ENCODE measurements at places on chromosomes 5 and 9.
A peak's percentile ranks its signal among the peaks of the same experiment; 100 is the strongest.

GRCh38 chr5:128766406-128766805, 198.9 kb upstream of the SLC27A6 start:
- no peak overlapping the region for H3K4me3 ChIP-seq
- DNase-seq, result no peak
- H3K27ac ChIP-seq, result no peak overlapping the region
- no peaks in the 10 kb centered on the region for H3K4me1 ChIP-seq
- peaks cover 8% of the 10 kb centered on the region for H3K27me3 ChIP-seq
- H3K36me3 ChIP-seq, result no peaks in the 10 kb centered on the region

- no peak overlapping the region for H3K27ac ChIP-seq
- no peak overlapping the region for H3K4me3 ChIP-seq
- no peak for DNase-seq
- H3K4me1 ChIP-seq, result no peaks in the 10 kb centered on the region
These were observed 65.7 kb downstream of the TMEM38B start for GRCh38 chr9:105760053-105760452.

- H3K4me1 ChIP-seq, result no peaks in the 10 kb centered on the region
- no peak overlapping the region for H3K4me3 ChIP-seq
- DNase-seq, result no peak
- no peak overlapping the region for H3K27ac ChIP-seq
These were observed 472.3 kb downstream of the PLK2 start for GRCh38 chr5:57987552-57987951.

GRCh38 chr9:136455043-136456002, 15.7 kb upstream of the INPP5E start:
- no peaks in the 10 kb centered on the region for H3K4me1 ChIP-seq
- H3K27ac ChIP-seq, result no peak overlapping the region
- H3K36me3 ChIP-seq, result peaks cover 5% of the 10 kb centered on the region
- no peaks in the 10 kb centered on the region for H3K27me3 ChIP-seq

DNA sequence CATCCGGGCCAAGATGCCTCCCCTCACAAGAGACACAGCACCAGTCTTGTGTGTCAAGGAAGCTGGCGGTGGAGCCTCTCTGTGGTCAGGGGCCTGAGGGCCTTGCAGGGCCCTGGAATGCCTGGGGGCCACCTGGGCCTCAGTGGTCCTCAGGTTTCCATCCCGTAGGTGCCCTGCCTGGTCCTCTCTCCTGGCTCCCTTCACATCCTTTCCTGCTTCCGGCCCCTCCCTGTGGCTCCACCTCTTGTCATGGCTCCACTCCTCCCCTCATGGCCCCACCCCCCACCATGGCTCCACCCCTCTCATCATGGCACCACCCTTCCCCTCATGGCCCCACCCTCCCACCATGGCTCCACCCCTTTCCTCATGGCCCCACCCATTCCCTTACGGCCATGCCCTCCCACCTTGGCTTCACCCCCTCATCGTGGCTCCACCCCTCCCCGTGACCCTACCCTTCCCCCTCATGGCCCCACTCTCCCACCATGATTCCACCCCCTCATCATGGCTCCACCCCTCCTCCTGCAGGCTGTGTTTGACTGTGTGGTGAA, 175.8 kb downstream of the CACNA1B start:
- no peaks in the 10 kb centered on the region for H3K4me1 ChIP-seq
- H3K4me3 ChIP-seq, result no peak overlapping the region
- no peaks in the 10 kb centered on the region for H3K36me3 ChIP-seq
- peaks cover 7% of the 10 kb centered on the region for H3K27me3 ChIP-seq
- H3K27ac ChIP-seq, result no peak overlapping the region
- no peak for DNase-seq

- H3K27me3 ChIP-seq, result peaks cover 11% of the 10 kb centered on the region
- H3K36me3 ChIP-seq, result no peaks in the 10 kb centered on the region
- no peak overlapping the region for H3K4me3 ChIP-seq
- DNase-seq, result no peak
- no peak overlapping the region for H3K27ac ChIP-seq
- no peaks in the 10 kb centered on the region for H3K4me1 ChIP-seq
These were observed 471.5 kb downstream of the HINT1 start for GRCh38 chr5:130693509-130693908.

- peak overlapping the region; percentile 79 for H3K27ac ChIP-seq
- no peaks in the 10 kb centered on the region for H3K27me3 ChIP-seq
- no peak overlapping the region for H3K4me3 ChIP-seq
- no peak for DNase-seq
- H3K4me1 ChIP-seq, result peaks cover 93% of the 10 kb centered on the region
- H3K36me3 ChIP-seq, result peaks cover 8% of the 10 kb centered on the region
These were observed 5.9 kb downstream of the SERINC5 start for GRCh38 chr5:80249901-80250300.

DNA sequence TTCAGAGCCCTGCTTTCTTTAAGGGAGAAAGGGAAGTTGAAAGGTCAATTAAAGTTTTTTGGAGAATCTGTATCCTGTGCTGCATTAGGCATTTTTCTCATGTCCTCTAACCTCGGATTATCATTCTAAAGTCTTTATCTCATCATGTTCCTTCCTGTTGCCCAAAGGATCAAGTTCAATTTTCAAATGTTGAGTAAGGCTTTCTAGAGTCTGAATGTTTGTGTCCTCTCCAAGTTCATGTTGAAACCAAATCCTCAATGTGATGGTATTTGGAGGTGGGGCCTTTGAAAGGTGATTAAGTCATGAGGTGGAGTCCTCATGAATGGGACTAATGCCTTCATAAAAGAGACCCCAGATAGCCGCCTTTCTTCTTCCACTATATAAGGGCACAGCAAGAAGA, 20.2 kb upstream of the TNC start:
- H3K4me3 ChIP-seq, result no peak overlapping the region
- H3K27me3 ChIP-seq, result peaks cover 54% of the 10 kb centered on the region
- no peak overlapping the region for H3K27ac ChIP-seq
- no peak for DNase-seq
- H3K4me1 ChIP-seq, result no peaks in the 10 kb centered on the region
- no peaks in the 10 kb centered on the region for H3K36me3 ChIP-seq

DNA sequence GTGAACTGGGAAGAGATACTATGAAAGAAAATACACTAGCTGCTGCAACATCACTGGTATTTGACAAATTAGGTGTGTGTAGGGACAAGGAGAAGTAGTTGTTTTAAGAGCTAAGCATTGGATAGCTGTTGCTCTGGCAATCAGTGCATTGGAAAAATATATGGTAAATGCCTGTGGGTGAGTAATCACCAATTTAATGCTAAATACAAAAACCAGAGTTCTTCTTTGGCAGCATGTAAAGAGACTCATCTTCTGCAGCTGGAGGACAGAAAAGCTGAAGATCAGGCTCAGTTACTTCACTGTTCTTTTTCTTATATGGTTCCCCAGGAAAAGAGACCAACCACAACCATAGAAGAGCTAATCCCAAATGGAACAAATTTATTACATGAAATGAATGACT, 201.8 kb upstream of the MPDZ start:
- DNase-seq, result no peak
- no peak overlapping the region for H3K27ac ChIP-seq
- no peak overlapping the region for H3K4me3 ChIP-seq
- H3K36me3 ChIP-seq, result peaks cover 3% of the 10 kb centered on the region
- H3K4me1 ChIP-seq, result no peaks in the 10 kb centered on the region

GRCh38 chr9:105150991-105151685, 93.3 kb upstream of the SLC44A1 start:
- DNase-seq, result no peak
- peaks cover 24% of the 10 kb centered on the region for H3K4me1 ChIP-seq
- no peaks in the 10 kb centered on the region for H3K36me3 ChIP-seq

DNA sequence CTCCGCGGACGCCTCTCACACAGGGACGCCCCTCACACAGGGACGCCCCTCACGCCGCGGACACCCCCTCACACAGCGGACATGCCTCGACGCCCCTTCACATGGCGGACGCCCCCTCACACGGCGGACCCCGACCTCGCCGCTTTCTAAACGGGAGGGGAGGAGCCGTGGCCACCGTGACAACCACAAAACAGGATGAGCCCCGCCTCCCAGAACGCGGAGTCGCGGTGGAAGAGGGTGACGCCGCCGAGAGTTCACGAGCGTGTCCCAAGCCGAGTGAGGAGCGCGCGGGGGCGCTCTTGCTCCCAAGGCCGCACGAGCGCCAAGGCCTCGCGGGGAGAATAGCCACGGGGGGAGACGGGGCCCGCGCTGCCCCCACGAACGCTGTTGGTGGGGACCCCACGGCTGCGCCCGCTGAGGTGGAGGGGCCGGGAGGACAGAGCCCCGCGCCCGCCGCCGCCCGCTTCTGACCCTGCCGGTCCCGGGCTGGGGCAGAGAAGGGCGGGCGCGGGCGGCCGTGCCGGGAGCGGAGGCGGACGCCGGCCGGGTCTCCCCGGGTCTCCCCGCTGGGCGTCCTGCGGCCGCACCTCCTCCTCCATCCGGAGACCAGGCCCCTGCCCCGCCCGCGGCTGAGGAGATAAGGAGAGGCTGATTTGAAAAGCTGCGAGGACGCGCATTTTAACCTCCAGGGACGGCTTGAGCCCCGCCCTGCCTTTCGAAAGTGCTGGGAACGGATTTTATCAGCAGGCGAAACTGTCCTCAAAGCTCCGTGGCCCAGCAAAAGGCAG, 3.9 kb upstream of the NKD2 start:
- no peak overlapping the region for H3K27ac ChIP-seq
- peak overlapping the region; percentile 65 for H3K4me3 ChIP-seq
- DNase-seq, result peak; percentile 48
- peaks cover 44% of the 10 kb centered on the region for H3K27me3 ChIP-seq
- peaks cover 31% of the 10 kb centered on the region for H3K4me1 ChIP-seq

Data from activated T-cell treated with anti-CD3 and anti-CD28 coated beads, Interleukin-2, amount 50 U/mL, for 72 hours (primary cell).